ENCODE measurements at places on chromosomes 12 and 14. TPM values are rescaled to one million over a fixed set of nuclear protein-coding genes. Genes with fewer than 3 reads are reported as not detected.

IFI27 gene
- 164 TPM for total RNA-seq

ANGEL1 gene
- 10.5 TPM for total RNA-seq

GRCh38 chr12:28144059-28144458, 46.2 kb upstream of the CCDC91 start:
- DNase-seq, result no peak

DNA sequence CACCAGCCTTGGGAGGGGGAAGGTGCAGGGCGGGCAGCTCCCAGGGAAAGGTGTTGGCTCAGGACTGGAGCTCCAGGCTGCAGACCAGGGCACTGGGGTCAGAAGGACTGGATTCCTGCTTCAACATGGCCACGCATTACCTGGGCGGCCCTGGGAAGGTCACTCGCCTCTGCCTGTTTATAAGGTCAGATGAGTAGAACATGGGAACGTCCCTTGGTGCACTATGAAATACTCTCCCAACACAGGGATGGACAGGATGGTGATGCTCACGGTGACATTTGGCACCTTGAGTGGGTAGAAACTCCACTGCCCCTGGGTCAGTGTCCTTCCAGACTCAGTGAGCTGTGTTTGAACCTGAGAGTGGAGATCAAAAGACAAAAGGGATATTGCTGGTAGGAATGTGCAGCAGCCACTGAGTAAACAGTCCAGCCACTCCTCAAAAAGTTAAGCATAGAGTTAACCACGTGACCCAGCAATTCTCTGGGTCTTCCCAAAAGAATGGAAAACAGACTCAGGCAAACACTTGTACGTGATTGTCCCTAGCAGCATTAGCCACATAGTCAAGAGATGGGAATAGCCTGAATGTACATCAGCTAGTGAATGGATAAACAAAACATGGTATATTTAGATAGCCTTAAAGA, 9.1 kb upstream of the BDKRB2 start:
- no peak for DNase-seq

OTX2 gene
- not detected for total RNA-seq

DNA sequence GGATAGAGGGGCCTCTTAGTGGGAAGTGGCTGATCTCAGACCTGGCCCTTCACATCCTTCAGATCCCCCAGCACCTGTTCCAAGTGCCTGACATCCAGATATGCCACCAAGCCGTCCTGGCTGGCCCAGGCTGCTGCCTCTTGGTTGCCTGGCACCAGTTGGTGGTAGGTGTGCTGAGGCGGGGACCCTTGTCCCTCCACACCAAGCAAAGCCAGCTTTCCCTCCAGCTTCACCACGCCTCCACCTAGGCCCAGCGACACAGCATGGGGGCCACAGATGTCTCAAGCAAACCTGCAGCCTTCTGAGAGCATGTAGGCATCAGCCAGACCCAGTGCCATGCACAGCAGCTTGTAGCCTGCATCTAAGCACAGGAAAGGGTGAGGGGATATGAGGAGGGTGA, 3.5 kb upstream of the CD63 start:
- no peak for DNase-seq

GRCh38 chr12:25684070-25684469, 131.0 kb upstream of the LMNTD1 start:
- no peak for DNase-seq

- DNase-seq, result no peak
Measured at GRCh38 chr12:110528277-110528839, 26.2 kb downstream of the RAD9B start.

DNA sequence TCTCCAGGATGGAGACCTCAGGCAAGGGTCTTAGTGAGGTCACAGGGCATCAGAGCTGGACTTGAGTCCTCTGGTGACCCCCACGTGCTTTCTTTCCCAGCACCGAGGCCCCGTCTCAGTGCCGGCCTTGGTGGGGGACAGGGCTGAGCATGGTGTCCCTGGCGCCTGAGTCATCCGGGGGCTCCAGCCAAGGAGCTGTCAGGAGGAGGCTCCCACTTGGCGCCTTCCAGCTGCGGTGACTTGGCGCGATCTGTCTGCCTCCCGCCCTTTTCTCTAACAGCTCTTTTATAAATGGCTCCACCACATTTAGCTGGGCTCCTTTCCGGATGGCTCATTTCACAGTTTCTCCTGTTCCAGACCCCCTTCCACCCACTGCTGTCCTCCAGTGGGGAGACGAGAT, 60.4 kb downstream of the PRMT8 start:
- DNase-seq, result no peak

FGF6 gene
- total RNA-seq, result not detected

NKX2-1 gene
- not detected for total RNA-seq

DNA sequence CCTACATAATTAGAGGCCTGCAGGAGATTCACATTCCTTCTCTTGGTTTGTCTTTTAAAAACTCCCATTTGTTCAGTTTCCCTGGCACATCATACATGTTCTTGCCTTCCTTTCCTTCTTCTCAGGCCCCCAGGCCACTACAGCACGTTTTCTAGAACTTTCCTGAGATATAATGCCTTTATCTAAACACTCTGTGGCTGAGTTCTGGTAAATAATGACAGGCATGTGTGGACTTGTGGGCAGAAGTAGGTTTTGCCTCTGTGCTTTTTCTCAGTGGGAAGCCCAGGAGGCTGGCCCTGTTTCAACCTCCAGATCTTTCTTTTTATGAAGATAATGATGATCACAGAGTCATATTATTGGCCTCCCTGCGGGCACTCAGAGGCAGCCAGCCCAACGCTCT, 117.2 kb downstream of the TMX1 start:
- DNase-seq, result no peak

- DNase-seq, result no peak
Measured at GRCh38 chr14:106826833-106827369, 1300.5 kb downstream of the TMEM121 start.

HNRNPA1 gene
- total RNA-seq, result 371 TPM

DNA sequence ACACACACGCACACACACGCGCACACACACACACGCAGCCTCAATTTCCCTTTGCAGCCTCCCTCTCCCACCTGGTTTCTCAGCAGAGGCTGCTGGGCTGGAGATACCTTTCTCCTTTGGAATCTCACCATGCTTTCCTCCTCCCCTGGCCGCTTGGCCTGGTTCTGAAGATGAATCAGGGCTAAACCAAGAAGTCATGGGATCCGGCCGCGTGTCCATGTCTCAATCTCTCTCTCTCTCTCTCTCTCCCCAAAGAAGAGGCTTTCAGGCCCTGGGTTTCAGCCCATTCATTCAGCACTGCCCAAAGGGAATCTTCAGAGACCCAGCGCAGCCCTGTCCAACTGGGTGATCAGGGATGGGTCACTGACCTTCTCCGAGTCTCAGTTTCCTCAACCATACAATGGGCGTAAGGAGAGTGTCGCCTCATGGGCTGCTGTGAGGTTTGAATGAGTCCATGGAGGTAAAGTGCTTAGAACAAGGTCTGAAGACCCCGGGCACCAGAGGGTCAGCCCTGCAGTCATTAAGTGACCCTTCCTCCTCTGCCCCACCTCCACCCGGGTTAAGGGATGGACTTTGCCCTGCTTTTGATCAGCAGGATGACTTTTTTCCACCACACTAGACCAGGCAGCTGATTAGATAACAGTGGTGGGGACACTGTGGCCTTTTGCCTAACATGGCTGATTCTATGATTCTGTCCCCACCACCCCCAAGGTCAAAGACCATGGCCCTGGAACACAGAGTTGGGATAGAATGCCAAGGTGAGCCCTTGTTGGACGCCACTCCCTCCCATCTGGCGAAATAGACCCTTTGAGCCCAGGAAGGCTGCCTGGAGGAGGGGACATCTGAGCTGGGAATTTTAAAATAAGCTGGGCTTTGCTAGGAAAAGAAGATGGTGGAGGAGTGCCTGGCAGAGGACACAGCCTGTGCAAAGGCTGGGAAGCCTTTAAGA, 42.1 kb downstream of the SCARB1 start:
- DNase-seq, result no peak

- no peak for DNase-seq
Measured at GRCh38 chr14:68462683-68463082, 330.2 kb downstream of the ZFP36L1 start.

DNA sequence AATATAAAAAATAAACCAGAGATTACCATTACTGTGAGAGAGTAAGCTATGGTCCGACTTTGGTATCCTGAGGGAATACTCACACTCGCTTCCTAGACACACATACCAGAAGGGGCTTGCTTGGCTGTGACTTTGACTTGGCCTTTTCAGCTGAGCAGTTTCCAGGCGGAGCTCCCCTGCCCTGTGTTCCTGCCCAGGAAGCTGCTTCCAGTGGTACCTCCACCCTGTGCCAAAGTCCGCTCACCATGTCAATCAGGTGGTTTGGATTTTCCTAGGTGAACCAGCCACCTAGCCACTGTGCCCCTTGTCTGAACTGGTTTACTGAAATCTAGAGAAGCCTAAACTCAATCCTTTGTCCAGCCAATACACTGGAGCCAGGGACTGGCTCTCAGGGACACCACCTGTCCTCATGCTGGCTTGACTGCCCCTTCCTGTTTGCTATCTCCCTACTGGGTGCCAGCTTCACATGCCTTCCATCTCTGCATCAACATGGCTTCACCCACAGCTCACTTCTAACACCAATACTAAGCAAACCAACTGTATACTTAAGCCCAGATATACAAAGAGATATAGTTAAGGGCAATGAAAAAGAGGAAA, 28.6 kb downstream of the MAX start:
- DNase-seq, result no peak

DNA sequence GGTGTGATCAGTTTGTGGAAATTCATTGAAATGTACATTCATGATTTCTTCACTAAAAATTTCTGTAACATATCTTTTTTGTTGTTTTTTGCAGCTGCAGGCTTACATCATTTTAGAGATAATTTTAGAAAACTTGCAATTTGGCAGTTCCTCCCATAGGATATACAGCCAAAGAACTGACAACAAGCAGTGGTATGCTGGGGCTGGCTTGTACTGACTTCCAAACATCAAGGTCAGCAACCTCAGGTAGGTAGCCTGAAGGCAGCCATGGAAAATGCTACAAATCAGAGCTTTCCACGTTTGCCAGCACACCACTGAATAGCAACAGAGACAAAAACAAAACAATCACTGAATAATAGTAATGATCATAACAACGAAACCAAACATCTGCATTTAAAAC, 21.2 kb downstream of the TRIM9 start:
- DNase-seq, result no peak

SLC7A8 gene
- 11.5 TPM for total RNA-seq

- DNase-seq, result no peak
Measured at GRCh38 chr14:87411370-87411769, 581.6 kb downstream of the GALC start.

DNA sequence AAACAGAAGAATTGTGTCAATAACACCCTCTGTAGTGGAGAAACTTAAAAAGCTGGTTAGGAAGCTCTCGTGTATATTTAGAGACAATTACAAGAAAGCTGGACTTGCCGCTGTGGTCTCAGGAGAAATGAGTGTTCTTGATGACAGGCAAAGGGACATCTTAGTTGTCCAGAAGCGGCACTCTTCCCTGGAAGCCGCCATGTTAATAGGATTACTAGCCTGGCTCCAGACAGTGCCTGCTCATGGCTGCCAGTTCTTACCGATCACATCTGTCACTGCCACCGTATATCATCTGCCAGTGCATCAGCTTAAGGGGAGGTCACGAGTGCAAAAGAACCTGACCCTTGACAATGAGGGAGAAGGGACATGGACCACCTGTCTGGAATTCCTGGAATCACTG, 48.9 kb downstream of the C14orf132 start:
- no peak for DNase-seq

P2RX7 gene
- 2.0 TPM for total RNA-seq

PRH2 gene
- total RNA-seq, result not detected

MLF2 gene
- 156 TPM for total RNA-seq

DNA sequence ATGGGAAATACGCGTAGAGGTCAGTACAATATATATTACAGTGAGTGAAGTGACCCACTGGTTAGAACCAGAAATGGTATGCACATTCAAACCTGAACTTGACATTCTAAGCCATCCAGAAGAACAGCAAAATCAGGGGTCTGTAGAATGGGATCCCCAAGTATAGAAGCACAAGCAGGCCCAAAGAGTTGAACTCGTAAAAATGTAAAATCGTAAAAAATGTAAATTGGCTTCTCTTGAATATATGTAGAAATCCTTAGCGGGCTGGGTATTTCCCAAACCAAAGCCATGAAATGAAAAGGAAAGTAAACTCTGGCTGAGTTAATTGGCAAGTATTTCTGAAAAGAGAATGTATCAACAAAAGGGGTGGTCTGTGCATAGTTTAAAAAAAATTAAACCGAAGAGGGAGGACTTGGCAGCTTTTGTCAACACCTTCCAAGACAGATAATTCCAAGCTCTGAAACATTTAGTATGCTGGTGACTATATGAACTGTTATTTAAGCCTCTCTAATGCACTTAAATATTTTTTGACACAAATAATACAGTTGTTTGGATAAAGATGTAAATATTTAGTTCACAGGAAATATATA, 1505.6 kb upstream of the FLRT2 start:
- no peak for DNase-seq

GRCh38 chr12:846421-846820, 94.0 kb downstream of the WNK1 start:
- DNase-seq, result no peak

- DNase-seq, result no peak
Measured at GRCh38 chr14:77059276-77059915, 30.9 kb upstream of the IRF2BPL start.

BIN2 gene
- total RNA-seq, result 2.0 TPM

GRCh38 chr12:116400636-116401372, 123.3 kb upstream of the MED13L start:
- DNase-seq, result no peak

- DNase-seq, result no peak
Measured at GRCh38 chr12:95088379-95088778, 15.0 kb upstream of the NR2C1 start.

GRCh38 chr12:32561931-32562341, 117.2 kb upstream of the DNM1L start:
- DNase-seq, result no peak

- no peak for DNase-seq
Measured at GRCh38 chr12:84416626-84417025, 496.0 kb downstream of the SLC6A15 start.

MARK3 gene
- 123 TPM for total RNA-seq

DNA sequence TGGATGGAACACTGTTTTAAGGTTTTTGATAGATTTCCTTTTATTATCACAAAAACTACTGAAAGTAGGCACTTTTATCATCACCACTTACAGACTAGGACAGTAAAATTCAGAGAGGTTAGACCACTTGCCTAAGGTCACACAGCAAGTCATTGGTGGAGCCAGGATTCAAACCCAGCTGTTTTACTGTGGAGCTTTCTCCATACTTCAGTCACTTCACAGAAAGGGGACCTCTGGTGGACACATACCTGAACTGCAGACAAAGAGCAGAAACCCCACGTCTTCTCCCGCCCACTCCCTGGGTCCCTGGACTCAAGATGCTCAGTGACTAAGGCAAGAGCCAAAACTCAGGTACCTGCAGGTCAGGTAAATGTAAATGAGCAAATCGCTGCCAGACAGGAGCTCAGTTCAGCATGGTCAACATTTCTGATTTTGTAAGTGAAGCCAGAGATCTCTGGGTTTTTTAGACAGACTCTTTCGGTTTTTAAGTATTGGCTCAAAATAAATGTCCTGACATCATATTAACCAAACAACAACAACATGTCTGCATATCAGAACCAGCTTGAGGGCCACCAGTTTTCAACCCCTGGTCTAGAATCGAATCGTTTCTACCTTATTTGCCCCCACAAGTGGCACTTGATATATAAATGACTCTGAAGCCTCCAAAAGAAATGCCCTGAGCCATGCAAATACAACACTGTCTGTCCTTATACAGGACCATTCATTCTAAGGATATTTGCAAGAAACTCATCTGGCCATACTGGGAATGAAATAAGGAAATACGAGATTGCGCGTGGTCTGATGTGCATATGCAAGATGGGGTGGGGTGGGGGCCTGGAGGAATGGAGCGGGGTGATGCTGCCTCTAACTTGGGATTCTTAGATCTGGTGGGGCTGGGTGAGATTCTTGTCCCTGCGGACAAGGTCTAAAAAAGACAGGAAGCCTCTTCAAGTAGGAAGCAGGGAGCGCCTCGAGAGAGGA, 110.9 kb downstream of the KSR2 start:
- DNase-seq, result no peak

LGR5 gene
- total RNA-seq, result not detected
